Mucosa of gallbladder (tissue), 1 donor: ENCODE measurements at places on chromosomes 16 and 17.
A peak's percentile ranks its signal among the peaks of the same experiment; 100 is the strongest.

DNA sequence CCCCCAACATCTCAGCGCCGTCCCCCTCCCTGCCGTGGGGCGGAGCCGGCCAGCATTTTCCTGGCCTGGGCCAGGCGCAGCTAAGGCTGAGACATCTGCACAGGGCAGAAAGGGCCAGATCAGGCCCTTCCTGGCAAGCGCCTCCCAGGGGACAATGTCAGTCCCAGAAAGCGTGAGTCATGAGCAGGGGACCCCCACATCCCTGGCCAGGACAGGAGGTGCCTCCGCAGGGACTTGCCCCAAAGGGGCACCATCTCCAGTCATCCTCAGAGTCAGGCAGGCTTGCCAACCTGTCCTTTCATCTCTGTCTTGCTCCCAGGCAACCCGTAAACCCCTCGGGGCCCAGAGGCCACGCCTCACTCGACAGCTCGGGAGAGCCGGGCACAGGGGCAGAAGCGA is 43.2 kb downstream of the SOCS1 start:
- no peak for DNase-seq

GRCh38 chr17:909642-910323 is 69.8 kb downstream of the NXN start:
- no peak for DNase-seq

GRCh38 chr16:84315422-84315821 is 20.7 kb downstream of the WFDC1 start:
- no peak for DNase-seq

DNA sequence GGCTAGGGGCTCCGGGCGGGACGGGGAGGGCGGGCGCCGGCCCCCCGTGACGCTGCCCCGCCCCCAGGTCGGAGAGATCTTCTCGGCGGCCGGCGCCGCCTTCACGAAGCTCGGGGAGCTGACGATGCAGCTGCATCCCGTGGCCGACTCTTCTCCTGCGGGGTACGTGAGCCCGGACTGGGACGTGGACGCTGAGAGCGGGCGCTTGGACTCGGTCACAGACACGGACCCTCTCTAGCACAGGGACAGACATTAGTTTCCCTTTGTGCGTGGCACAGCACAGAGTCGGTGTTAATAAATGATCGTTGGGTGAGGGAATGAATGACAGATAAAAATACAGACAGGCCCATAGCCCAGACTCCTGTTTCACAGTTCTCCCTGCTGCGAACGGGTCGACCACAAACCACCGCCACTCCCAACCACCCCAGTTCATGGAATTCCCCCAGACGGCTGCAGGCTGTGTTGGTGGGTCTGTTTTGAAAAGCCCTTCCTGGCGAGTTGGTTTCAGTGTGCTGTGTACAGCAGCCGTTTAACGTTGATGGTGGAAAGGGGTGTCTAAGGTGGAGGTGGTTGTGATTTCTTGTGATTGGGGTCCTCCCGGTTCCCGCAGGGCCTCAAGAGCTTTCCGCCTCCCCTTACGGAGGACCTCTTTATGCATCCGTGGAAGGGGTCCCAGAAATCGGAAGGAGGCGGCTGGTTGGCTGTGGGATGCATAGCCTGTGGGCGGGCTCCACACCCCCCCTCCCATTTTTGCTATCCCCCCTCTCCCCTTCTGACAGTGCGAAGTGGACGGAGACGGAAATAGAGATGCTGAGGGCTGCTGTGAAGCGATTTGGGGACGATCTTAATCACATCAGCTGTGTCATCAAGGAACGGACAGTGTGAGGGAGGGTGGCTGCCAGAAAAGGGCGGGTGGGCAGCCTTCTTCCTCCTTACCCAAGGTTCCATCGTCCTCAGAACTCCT is 2.9 kb downstream of the RNASEK start:
- no peak for DNase-seq

- no peak for DNase-seq
Measured at GRCh38 chr17:49388692-49389513, 25.8 kb downstream of the PHB1 start.

- no peak for DNase-seq
Measured at GRCh38 chr17:61496957-61497653, 44.9 kb downstream of the TBX4 start.

DNA sequence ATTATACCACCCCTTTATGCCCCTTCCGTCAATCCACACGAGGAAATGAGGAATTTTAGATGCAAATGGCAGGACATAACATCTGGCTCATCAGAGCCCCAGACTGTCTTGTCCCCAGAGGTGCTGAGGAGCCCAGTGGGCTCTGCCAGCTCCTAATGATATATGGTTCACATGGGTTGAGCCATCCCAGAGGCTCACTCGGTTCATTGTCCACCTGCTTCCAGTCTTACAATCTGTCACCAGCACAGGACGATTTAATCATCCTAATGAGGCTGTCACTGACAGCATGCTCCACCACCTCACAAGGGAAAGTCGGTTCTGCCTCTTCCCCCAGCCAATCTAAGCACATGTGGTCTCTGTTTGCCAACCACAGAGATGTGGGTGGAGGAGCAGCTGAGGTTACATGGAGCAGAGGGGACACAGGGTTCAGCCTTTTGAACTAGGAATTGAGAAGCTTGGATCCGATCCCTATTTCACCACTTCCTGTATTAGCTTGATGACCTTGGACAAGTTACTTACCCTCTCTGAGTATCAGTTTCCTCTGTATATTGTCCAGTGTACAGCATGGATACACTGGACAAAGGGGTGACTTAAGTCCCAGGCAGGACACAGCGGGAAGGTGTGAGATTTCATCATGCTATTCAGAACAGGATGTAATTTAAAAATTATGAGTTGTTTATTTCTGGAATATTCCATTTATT is 27.0 kb upstream of the DHX8 start:
- DNase-seq = no peak

- no peak for DNase-seq
Measured at GRCh38 chr16:2237493-2238149, 1.4 kb downstream of the DNASE1L2 start.

GRCh38 chr17:76327696-76328095 is 19.6 kb upstream of the QRICH2 start:
- no peak for DNase-seq

- peak; percentile 47 for DNase-seq
Measured at GRCh38 chr17:66915204-66915611, 49.3 kb upstream of the CACNG4 start.

GRCh38 chr16:34803683-34804416 is 1344.4 kb downstream of the TP53TG3F start:
- DNase-seq = no peak

- no peak for DNase-seq
Measured at GRCh38 chr17:11221721-11222120, 19.3 kb upstream of the SHISA6 start.

GRCh38 chr16:64865069-64865696 is 256.7 kb downstream of the CDH11 start:
- DNase-seq = no peak

DNA sequence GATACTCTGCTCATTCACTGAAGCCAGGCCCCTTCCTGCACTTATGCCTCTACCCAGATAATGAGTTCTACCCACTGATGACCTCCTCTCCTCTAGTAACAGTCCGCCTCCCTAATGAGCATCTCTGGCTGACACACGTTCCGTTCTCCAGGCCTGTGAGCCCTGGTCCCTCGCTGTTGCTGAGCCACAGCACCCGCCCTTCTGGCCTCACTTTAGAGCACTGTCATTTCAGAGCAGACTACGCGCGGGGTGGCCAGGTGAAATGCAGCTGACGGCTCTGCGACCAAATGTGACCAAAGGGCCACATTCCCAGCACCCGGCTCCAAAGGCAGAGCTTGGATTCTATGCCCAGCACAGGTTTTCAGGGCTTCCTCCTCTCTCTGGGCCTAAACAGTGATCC is 13.8 kb downstream of the PSMD3 start:
- no peak for DNase-seq

- no peak for DNase-seq
Measured at GRCh38 chr17:27747462-27748359, 52.6 kb downstream of the NOS2 start.

GRCh38 chr17:82438401-82439193 is 12.0 kb downstream of the CYBC1 start:
- DNase-seq = no peak

GRCh38 chr16:81415751-81416150 is 28.9 kb upstream of the CMIP start:
- no peak for DNase-seq

GRCh38 chr17:40244255-40244654 is 25.2 kb downstream of the WIPF2 start:
- DNase-seq = no peak

- no peak for DNase-seq
Measured at GRCh38 chr17:73096211-73096610, 3.7 kb upstream of the SLC39A11 start.

- DNase-seq = peak; percentile 53
Measured at GRCh38 chr17:43994272-43995149, 9.9 kb upstream of the NAGS start.

GRCh38 chr16:63188086-63188771 is 1152.0 kb upstream of the CDH8 start:
- no peak for DNase-seq

DNA sequence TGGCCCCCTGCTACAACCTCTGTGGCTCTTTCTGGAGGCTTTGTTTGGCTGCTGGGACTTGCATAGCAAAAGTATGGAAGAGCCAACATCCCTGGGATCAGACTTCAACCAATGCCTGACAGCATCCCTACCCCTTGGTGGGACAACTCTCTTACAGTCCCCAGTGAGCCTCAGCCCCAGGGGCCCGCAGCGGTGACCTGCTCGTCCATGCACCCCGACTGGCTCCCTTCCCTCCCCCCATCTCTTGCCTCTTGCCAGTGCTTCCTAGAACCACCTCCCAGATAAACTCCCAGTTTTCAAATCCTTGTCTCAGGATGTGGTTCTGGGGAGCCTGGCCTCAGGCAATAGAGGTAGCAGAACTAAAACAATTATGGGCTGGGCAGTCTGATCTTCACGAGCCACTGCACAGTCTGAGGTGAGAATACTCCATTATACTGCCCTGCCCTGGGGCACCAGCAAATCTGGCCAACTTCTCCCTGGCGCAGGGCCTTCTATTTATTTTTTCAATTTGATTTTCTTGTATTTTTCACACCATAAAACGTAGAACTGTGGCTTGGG is 86.6 kb upstream of the BRD7 start:
- DNase-seq = no peak

DNA sequence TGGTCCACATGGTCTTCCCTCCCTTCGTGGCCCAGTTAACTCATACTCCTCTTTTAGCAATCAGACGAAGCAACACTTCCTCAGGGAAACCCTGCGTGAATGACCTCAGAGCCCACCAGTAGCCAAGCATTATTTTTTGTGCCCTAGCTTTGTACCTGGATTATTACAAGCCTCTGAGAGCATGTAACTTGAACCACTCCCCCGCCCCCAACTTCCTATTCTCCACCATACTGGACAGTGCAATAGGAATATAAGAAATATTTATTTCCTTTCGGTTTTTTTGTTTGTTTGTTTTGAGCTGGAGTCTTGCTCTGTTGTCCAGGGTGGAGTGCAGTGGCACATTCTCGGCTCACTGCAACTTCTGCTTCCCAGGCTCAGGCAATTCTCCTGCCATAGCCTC is 2.9 kb downstream of the CPPED1 start:
- DNase-seq = no peak

- no peak for DNase-seq
Measured at GRCh38 chr17:80528536-80528935, 16.1 kb upstream of the RPTOR start.

DNA sequence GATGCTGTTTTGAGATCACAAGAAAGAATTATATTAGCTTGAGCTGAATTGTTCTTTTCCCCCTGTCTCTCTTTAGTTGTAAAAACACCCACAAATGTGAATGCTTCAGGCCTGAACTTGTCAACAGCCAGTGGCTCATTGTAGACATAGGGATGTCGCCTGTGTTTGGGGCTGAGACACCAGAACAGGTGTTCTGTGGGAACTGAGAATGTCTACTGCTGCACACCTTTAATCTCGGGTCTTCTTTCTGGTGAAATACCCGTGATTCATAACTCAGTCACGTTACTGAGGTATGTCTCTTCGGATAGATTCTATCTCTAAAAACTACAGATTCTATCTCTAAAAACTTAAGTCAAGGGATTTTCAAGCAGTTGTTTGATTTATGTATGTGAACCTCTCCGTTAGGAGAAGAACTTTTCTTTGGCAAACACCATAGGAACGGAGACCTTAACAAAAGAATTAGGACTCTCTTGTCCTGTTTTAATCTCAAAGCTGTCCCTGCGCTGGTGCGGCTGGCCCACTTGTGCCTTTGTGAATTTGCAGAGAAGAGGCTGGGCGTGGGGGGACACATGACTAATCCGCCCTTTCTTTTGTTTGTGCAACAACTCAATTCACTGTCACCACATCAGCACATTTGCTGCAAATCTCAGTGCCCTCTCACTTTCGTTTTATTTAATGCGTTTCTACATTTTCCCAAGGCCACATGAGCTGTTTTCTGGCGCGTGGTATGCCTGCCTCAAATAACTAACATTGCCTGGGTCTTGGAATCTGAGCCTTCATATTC is 643.0 kb downstream of the MAF start:
- no peak for DNase-seq

GRCh38 chr17:74524653-74525464 is 6.4 kb downstream of the CD300LB start:
- no peak for DNase-seq

GRCh38 chr16:66587881-66588600 is 8.8 kb downstream of the CMTM2 start:
- no peak for DNase-seq

GRCh38 chr17:83075270-83075880 is 4.0 kb upstream of the METRNL start:
- no peak for DNase-seq

DNA sequence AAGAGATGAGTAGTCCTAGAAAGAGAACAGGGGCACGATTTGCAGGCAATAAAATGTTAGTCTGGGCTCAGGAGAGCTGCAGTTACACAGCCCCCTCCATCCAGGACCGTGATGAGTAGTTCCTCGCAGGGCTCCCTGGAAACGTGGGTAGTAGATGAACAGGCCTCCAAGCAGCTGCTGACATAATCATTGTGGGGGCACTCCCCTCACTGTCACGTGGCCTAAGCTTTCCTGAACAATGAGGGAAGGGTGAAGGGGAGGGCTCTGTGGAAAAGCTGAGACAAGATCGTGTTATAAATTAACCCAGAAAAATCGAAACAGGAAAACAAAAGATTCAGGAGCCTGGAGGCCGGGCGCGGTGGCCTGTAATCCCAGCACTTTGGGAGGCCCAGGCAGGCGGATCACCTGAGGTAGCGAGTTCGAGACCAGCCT is 1.3 kb upstream of the PER1 start:
- peak; percentile 93 for DNase-seq

DNA sequence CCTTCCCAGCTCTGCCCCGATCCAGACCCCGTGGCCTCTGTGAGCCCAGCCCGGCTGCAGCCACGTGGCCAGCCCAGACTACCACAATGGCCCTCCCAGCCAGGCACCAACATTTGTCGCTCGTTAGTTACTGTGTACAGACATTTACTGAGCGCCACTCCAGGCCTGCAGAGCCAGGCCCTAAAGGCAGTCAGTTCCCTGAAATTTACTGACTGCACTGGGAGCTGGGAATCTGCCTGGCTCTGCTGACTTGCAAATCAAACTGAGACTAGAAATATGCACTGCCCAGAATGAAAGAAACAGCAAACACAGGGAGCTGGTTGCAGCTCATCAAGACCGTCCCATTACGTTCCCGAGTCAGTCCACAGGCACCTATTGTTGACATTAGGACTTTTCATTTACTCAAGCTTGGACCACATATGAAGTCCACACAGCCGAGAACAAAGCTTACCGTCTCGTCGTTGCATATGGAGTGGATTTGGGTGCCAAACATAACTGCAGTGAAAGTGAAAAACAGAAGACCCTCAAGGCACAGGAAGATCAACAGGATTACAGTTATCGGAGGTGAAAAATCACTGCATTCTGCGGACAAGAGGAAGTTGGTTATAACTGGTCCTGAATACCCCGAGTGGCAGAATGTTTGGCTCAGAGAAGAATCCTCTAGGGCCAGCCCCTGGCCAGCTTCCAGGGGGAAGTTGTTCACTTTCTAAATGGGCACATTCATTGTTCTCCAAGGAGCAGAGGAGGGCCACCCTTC is 34.5 kb downstream of the ZDHHC7 start:
- peak; percentile 65 for DNase-seq
